SK-MEL-5 (cell line): ENCODE measurements at places on chromosomes 1 and 21. TPM values are rescaled to one million over a fixed set of nuclear protein-coding genes. Genes with fewer than 3 reads are reported as not detected.

MMEL1 gene
- total RNA-seq, result not detected in 2 replicates

BATF3 gene
- total RNA-seq, result 6.9 and 7.4 TPM in 2 replicates

- no peak for DNase-seq
These were observed 119.1 kb upstream of the DMRTA2 start for GRCh38 chr1:50542362-50542761.

DNA sequence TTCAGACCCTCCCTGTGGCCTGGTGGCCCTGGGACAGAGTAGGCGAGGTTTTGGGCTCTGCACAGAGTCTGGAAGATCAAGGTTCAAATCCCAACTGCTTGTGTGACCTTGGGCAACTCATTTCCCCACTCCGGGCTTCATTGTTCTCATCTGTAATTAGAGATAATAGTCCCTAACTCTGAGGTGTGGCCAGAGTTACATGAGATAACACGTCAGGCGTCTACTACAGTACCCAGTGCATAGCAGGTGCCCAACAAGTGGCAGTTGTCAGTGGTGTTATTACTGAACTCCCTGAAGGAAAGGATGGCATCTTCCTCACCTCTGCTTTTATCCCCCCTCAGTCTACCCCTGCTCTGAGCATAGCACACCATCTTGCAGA is 20.8 kb downstream of the RAP1GAP start:
- no peak for DNase-seq

GRCh38 chr1:27503844-27504587 is 14.0 kb upstream of the WASF2 start:
- DNase-seq, result no peak

GRCh38 chr1:27658951-27659496 is 13.0 kb downstream of the IFI6 start:
- peak; percentile 86 for DNase-seq
